ENCODE measurements at places on chromosomes 2 and 18.

DNA sequence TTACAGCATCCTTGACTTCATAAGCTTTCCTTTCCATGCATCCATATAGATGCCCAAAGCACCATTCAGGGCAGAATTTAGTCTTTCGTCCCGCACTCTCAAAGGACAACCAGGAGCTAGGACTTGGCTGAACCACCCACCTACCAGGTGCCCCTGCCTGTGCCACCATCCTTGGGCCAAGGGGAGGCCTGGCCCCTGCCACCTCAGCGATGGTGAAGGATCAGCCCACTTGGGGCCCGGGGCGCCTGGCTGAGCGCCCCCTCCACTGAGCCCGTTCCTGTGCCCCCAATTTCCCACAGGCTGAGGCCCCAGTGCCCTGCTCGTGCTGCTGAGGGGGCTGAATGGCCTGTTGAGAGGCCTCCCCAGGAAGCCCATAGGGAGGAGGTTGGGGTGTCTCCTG is 33.3 kb upstream of the ALPP start:
- no peak for DNase-seq

- no peak for DNase-seq
These were observed 57.5 kb downstream of the KCTD18 start for GRCh38 chr2:200452377-200452776.

- no peak for DNase-seq
These were observed 306.9 kb downstream of the ZNF516 start for GRCh38 chr18:76188097-76188496.

DNA sequence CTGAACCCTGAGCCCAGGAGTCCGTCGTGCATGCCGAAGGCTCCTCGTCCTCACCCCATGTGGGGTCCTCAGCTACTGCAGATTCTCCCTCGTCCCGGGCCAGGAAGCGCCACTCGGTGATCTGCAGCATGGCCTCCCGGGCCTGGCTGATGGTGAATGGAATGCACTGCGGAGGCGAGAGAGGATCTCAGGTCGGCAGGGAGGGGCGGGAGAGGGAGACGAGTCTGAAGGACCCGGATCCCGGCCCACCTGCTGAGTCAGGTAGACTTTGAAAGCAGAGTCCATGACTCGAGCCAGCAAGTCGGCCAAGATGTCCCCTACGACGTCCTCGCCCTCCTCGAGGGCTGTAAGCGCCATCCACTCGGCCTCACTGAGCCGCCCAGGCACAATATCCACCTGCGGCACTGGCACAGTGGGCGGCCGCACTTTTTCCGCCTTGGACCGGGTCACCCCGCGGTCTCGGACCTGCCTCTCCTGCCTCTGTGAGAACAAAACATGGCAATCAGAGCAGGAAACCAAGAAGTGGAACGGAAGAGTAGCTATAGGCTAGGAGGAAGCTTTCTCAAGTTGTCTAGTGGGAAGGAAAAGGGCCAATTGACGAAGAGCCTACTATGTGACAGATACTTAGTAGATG is 5.5 kb downstream of the C2orf81 start:
- DNase-seq = no peak

Data from hematopoietic multipotent progenitor cell treated with erythropoietin and hydrocortisone succinate and interleukin-3 and kit ligand, for 8 days (in vitro differentiated cells).